IMR-90 (cell line): ENCODE measurements at places on chromosomes 1 and 21.

DNA sequence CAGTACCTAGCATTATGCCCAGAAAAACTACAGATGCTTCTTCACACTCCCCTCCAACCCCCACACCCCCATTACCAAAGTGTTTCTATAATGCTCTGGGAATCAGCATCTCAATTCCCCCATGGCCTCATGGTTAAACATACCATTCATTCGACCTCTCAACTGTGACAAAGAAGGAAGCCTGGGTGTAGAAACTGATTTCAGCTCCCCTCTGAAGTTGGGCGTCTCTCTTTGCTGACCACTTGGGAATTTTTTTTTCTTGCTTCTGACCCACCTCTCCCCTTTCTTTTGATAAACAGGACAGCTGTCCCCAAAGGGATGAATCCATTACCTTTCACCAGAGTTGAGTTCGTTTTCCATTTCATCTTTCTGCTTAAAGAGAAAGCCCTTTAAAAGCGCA is 116.4 kb upstream of the HOOK1 start:
- no peaks in the 10 kb centered on the region for H3K36me3 ChIP-seq
- no peak overlapping the region for H3K4me3 ChIP-seq
- no peaks in the 10 kb centered on the region for H3K27me3 ChIP-seq
- no peak for DNase-seq
- peaks cover 20% of the 10 kb centered on the region for H3K4me1 ChIP-seq

- H3K36me3 ChIP-seq = peaks cover 5% of the 10 kb centered on the region
- no peaks in the 10 kb centered on the region for H3K27me3 ChIP-seq
- no peaks in the 10 kb centered on the region for H3K4me1 ChIP-seq
- H3K4me3 ChIP-seq = no peak overlapping the region
- DNase-seq = no peak
- H3K27ac ChIP-seq = no peak overlapping the region
Observed at GRCh38 chr1:32622205-32622604, 28.1 kb downstream of the ZBTB8OS start.

DNA sequence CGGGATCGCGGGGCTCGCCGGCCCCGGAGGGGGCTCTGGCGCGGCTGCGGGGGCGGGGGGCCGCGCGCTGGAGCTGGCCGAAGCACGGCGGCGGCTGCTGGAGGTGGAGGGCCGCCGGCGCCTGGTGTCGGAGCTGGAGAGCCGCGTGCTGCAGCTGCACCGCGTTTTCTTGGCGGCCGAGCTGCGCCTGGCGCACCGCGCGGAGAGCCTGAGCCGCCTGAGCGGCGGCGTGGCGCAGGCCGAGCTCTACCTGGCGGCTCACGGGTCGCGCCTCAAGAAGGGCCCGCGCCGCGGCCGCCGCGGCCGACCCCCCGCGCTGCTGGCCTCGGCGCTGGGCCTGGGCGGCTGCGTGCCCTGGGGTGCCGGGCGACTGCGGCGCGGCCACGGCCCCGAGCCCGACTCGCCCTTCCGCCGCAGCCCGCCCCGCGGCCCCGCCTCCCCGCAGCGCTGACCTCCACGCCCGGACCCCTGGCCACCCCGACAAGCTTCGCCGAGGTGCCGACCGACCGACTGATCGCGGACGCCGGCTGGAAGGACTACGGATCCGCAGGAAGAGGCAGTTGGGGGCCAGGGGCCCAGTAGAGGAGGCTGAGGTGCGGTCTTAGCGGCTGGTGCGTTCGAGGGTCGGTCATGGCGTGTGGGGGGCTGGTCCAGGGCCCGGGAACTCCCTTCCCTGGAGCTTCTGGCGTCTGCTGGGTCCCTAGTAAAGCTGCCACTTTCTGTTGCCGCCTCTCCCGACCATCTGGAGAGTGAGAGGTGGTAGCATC is 711 bp downstream of the TRNP1 start:
- H3K27ac ChIP-seq = peak overlapping the region; percentile 88
- no peaks in the 10 kb centered on the region for H3K27me3 ChIP-seq

GRCh38 chr1:5843521-5844096 is 148.6 kb downstream of the NPHP4 start:
- no peaks in the 10 kb centered on the region for H3K36me3 ChIP-seq
- H3K27me3 ChIP-seq = no peaks in the 10 kb centered on the region
- H3K4me1 ChIP-seq = no peaks in the 10 kb centered on the region

DNA sequence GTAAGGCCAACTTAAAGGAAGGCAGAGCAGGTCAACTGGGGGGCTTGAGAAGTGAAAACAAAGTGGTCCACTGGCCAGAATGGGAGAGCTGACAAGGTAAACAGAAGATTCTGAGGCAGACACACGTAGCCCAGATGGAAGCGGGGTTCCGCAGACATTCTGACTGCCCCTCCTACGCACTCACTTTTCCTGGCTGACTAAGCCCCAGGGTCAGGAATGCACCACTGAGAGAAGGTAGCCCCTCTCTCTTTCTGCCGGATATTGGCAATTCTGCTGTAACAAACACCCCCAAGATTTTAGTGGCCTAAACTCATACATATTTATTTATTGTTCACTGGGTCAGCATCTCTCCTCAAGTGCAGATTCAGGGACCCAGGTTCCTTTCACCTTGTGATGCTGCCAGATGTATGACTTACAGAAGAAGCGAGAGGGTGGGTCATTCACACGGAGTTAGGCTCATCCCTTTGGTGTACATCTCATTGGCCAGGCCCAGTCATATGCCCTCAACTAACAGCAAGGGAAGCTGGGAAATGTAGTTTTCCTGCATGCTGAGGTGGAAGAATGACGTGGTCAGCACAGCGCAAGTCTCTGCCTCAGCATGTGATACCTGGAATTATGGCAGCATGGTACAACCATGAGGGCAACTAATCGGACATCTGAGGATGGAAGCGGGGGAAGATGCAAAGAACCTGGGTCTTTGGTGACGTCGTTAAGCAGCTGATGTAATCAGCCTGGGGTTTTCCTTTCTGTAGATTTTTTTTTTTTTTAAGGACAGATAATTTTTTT is 43.4 kb upstream of the MRPS6 start:
- peak; percentile 82 for DNase-seq
- H3K4me1 ChIP-seq = no peaks in the 10 kb centered on the region
- H3K4me3 ChIP-seq = peak overlapping the region; percentile 6; the same call in 1 of the 2 replicates
- no peak overlapping the region for H3K27ac ChIP-seq
- no peaks in the 10 kb centered on the region for H3K27me3 ChIP-seq

DNA sequence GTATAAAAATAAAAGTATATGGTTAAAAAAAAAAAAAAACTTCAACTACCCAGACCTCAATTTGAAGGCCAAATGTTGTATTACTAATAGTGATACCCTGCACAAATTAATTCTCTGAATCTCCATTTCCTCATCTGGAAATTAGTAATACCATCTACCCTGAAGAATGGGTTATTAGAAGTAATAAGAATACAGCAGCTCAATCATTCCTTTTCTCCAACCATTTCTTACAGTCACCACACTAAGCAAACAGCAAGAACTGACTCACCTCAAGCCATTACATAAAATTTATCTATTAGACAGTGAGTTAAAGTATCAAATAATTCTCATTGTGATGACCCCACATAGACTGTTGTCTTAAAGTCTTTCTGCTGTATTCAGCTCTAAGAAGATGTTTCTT is 39.6 kb downstream of the RERE start:
- DNase-seq = peak; percentile 24
- no peaks in the 10 kb centered on the region for H3K4me1 ChIP-seq
- no peak overlapping the region for H3K27ac ChIP-seq
- H3K4me3 ChIP-seq = no peak overlapping the region
- no peaks in the 10 kb centered on the region for H3K36me3 ChIP-seq

GRCh38 chr1:242689378-242689777 is 164.9 kb upstream of the PLD5 start:
- H3K36me3 ChIP-seq = no peaks in the 10 kb centered on the region
- DNase-seq = no peak
- H3K27me3 ChIP-seq = no peaks in the 10 kb centered on the region
- H3K27ac ChIP-seq = no peak overlapping the region
- no peak overlapping the region for H3K4me3 ChIP-seq

DNA sequence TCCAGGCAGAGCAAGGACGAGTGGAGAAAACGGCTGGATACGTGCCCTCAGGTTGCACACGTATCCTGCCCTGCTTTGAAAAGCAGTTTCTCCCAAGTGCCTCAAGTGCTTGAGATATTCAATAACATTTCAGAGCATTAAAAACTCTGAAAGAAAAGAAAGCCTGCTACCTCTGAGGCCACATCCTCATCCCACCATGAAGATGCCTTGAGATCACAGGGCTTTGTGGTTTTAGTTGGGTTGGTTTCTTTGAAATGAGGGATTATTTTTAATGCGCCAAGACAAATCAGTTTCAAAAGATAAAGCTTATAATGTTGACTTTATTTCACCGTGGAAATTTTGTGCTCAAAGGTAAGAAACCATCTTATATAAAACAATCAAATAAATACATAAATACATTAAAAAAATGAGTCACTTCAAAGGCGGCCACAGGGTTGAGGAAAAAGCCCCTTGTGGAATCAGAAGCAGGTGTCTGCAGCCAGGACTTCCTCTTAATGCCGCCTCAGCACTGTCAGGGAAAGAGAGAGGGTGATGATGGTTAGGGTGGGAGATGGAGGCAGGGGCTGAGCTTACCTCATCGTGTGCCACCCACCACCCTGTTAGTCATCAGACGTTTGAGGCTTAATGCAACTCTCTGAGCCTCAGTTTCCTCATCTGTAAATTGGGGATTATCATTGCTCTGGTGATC is 1.4 kb downstream of the NPPB start:
- H3K27me3 ChIP-seq = peaks cover 32% of the 10 kb centered on the region
- H3K36me3 ChIP-seq = no peaks in the 10 kb centered on the region
- no peak for DNase-seq

DNA sequence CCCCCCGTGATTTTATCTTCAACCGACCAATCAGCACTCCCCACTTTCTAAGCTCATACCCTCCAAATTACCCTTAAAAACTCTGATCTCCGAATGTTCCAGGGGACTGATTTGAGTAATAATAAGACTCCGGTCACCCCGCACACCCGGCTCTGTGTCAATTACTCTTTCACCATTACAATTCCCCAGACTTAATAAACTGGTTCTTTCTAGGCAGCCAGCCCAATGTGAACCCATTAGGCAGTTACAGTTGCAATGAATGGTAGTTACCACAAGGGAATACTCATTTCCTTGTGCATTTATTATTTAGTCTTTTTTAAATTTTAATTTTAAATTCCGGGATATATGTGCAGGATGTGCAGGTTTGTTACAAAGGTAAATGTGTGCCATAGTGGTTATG is 177.9 kb downstream of the HFM1 start:
- no peak overlapping the region for H3K4me3 ChIP-seq
- H3K27ac ChIP-seq = no peak overlapping the region
- DNase-seq = no peak
- no peaks in the 10 kb centered on the region for H3K36me3 ChIP-seq
- H3K4me1 ChIP-seq = no peaks in the 10 kb centered on the region

- peaks cover 16% of the 10 kb centered on the region for H3K36me3 ChIP-seq
- H3K4me1 ChIP-seq = peaks cover 11% of the 10 kb centered on the region
- DNase-seq = peak; percentile 13
- no peak overlapping the region for H3K27ac ChIP-seq
Observed at GRCh38 chr1:37930246-37931101, 16.4 kb downstream of the INPP5B start.

DNA sequence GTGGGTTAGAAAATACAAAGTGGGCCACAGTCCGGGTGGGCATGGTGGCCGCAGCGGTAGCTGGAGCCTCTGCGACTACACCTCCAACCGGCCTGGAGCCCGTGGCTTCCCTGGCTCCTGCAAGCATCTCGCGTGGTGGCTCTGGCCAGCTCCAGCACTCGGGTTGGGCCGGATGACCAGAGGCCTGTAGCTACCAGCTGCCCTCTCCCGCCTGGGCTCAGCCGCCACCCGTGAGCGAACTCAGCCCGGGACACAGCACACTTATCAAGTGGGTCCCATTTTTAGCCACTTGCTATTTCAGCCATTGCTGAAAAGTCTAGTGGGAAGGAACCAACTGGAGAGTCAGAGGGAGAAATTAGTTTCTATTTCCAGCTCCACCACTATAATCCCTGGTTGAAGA is 107.7 kb upstream of the CACYBP start:
- DNase-seq = no peak
- no peak overlapping the region for H3K4me3 ChIP-seq
- no peaks in the 10 kb centered on the region for H3K27me3 ChIP-seq
- no peaks in the 10 kb centered on the region for H3K4me1 ChIP-seq
- no peak overlapping the region for H3K27ac ChIP-seq

- H3K36me3 ChIP-seq = no peaks in the 10 kb centered on the region
- no peak overlapping the region for H3K27ac ChIP-seq
- DNase-seq = no peak
- no peaks in the 10 kb centered on the region for H3K27me3 ChIP-seq
- no peak overlapping the region for H3K4me3 ChIP-seq
Observed at GRCh38 chr1:24363994-24364393, 44.8 kb downstream of the GRHL3 start.

- no peaks in the 10 kb centered on the region; the same call in 1 of the 2 replicates for H3K4me1 ChIP-seq
- no peak overlapping the region for H3K4me3 ChIP-seq
- no peak overlapping the region for H3K27ac ChIP-seq
- no peaks in the 10 kb centered on the region for H3K36me3 ChIP-seq
- DNase-seq = no peak
Observed at GRCh38 chr1:38818175-38818976, 41.2 kb downstream of the RRAGC start.
